Activated T-cell treated with anti-CD3 and anti-CD28 coated beads, Interleukin-2, amount 50 U/mL, for 72 hours (primary cell): ENCODE measurements at places on chromosomes 6 and 20. TPM values are rescaled to one million over a fixed set of nuclear protein-coding genes. Genes with fewer than 3 reads are reported as not detected.

DYNLT2 gene
- 1.7 TPM for total RNA-seq

MICB gene
- 22.3 TPM for total RNA-seq

GRM1 gene
- total RNA-seq, result not detected

PXDC1 gene
- 7.2 TPM for total RNA-seq

CCDC170 gene
- not detected for total RNA-seq

PCMT1 gene
- total RNA-seq, result 83.5 TPM
